Heart left ventricle (tissue), 16 donors: ENCODE measurements at places on chromosomes 3 and 15. TPM values are rescaled to one million over a fixed set of nuclear protein-coding genes. Genes with fewer than 3 reads are reported as not detected.

ECE2 gene
- polyA plus RNA-seq: not detected

CACNA2D3 gene
- polyA plus RNA-seq: 18.8 TPM

TWF2 gene
- 109 TPM for polyA plus RNA-seq

P2RY13 gene
- polyA plus RNA-seq: 0.25 TPM

TERC gene
- polyA plus RNA-seq: not detected

SEMA6D gene
- 2.8 TPM for polyA plus RNA-seq

NSUN3 gene
- 7.2 TPM for polyA plus RNA-seq

FMN1 gene
- polyA plus RNA-seq: 0.91 TPM

MYO5C gene
- 0.95 TPM for polyA plus RNA-seq

LSAMP gene
- 1.6 TPM for polyA plus RNA-seq

GP9 gene
- polyA plus RNA-seq: not detected

ACAP2 gene
- polyA plus RNA-seq: 4.4 TPM

DPPA2 gene
- polyA plus RNA-seq: not detected

CADPS gene
- polyA plus RNA-seq: 12.9 TPM

FAH gene
- polyA plus RNA-seq: 20.0 TPM

SMAD6 gene
- polyA plus RNA-seq: 10.4 TPM

APPL1 gene
- 24.5 TPM for polyA plus RNA-seq

MNS1 gene
- polyA plus RNA-seq: 0.88 TPM

NEDD4 gene
- 5.5 TPM for polyA plus RNA-seq

VIPR1 gene
- polyA plus RNA-seq: 3.5 TPM

IQSEC1 gene
- 31.7 TPM for polyA plus RNA-seq

AGBL1 gene
- polyA plus RNA-seq: under 0.01 TPM

CPN2 gene
- polyA plus RNA-seq: 0.14 TPM

NR2E3 gene
- polyA plus RNA-seq: 0.07 TPM

RETNLB gene
- not detected for polyA plus RNA-seq

TEX55 gene
- polyA plus RNA-seq: not detected

SEMA7A gene
- 0.98 TPM for polyA plus RNA-seq

SCAANT1 gene
- polyA plus RNA-seq: not detected

PSMA4 gene
- polyA plus RNA-seq: 158 TPM

CCDC39 gene
- polyA plus RNA-seq: not detected
